Frontal cortex (tissue), 4 donors: ENCODE measurements at places on chromosomes 2 and 18. TPM values are rescaled to one million over a fixed set of nuclear protein-coding genes. Genes with fewer than 3 reads are reported as not detected.

The BMP10 gene
- total RNA-seq, result not detected

The TSN gene
- total RNA-seq, result 74.2 TPM

The CRYBA2 gene
- total RNA-seq, result not detected

The CNTNAP5 gene
- 30.6 TPM for total RNA-seq

The CPO gene
- not detected for total RNA-seq

The SPDYA gene
- 0.82 TPM for total RNA-seq

The ST6GAL2 gene
- total RNA-seq, result 144 TPM

The NOSTRIN gene
- total RNA-seq, result 2.9 TPM

The CNGA3 gene
- 1.2 TPM for total RNA-seq

The C2orf66 gene
- not detected for total RNA-seq

The LTBP1 gene
- total RNA-seq, result 22.8 TPM

The FSHR gene
- not detected for total RNA-seq

The TUBA3E gene
- not detected for total RNA-seq

The GKN1 gene
- total RNA-seq, result not detected

The POMC gene
- total RNA-seq, result 1.2 TPM

The CNDP1 gene
- total RNA-seq, result under 0.01 TPM

The ELOA2 gene
- not detected for total RNA-seq

The KCNG2 gene
- total RNA-seq, result under 0.01 TPM

The APLF gene
- total RNA-seq, result 11.8 TPM

The RESP18 gene
- total RNA-seq, result 0.82 TPM

The SLC11A1 gene
- total RNA-seq, result 0.82 TPM
